Effector memory CD4-positive, alpha-beta T cell (primary cell): ENCODE measurements at places on chromosomes 1 and 21.

- DNase-seq, result no peak
These were observed 407 bp downstream of the WNT4 start for GRCh38 chr1:22142315-22143064.

DNA sequence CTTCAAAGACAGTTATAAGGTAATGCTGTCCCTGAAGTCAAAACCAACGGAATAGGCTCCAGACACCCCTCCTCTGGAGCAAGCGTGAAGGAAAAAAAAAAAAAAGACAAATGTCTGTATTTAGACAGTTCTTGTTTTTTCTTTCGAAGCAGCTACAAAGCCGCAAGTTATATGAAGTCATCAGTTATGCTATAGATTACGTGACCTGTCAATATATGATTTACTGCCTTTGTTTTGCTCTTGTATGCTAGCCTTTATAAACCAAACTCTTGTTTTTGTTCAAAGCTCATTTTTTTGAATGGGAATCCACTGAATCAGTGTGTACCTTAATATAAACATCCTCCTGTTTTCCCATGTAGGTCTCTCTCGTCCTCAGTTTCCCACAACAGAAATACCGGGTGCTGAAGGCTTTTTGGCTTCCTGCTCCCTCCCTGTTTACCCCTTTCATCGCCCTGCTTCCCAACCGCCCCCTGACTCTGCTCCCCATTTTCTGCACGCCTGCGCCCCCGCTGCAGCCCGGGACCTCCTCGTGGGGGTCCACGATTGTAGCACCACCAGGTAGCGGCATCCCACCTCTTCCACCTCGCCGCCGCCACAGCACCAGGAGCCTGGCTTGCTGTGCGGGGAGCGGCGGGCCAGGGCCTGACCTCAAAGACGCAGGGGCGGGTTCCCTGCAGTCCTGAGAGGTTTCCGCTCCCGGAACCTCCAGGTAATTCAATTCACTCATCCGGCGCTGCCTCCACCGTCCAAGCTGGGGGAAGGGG is 5.2 kb upstream of the ZNF678 start:
- no peak for DNase-seq

- DNase-seq, result no peak
These were observed 104.5 kb upstream of the FMN2 start for GRCh38 chr1:239987103-239987745.

GRCh38 chr1:52663716-52664115 is 30.7 kb downstream of the SHISAL2A start:
- DNase-seq, result no peak

GRCh38 chr1:184606786-184607185 is 147.9 kb downstream of the EDEM3 start:
- no peak for DNase-seq

GRCh38 chr21:36097427-36098181 is 27.8 kb downstream of the CBR1 start:
- no peak for DNase-seq

DNA sequence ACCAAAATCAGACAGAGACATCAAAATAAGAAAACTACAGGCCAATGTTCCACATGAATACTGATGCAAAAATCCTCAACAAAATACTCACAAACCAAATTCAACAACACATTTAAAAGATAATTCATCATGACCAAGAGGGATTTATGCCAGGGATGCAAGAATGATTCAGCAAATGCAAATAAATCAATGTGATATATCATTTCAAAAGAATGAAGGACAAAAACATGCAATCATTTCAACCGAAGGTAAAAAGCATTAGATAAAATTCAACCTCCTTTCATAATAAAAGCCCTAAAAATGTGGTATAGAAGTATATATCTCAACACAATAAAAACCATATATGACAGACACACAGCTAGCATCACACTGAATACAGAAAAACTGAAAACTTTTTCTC is 81.5 kb upstream of the LYPLAL1 start:
- no peak for DNase-seq

DNA sequence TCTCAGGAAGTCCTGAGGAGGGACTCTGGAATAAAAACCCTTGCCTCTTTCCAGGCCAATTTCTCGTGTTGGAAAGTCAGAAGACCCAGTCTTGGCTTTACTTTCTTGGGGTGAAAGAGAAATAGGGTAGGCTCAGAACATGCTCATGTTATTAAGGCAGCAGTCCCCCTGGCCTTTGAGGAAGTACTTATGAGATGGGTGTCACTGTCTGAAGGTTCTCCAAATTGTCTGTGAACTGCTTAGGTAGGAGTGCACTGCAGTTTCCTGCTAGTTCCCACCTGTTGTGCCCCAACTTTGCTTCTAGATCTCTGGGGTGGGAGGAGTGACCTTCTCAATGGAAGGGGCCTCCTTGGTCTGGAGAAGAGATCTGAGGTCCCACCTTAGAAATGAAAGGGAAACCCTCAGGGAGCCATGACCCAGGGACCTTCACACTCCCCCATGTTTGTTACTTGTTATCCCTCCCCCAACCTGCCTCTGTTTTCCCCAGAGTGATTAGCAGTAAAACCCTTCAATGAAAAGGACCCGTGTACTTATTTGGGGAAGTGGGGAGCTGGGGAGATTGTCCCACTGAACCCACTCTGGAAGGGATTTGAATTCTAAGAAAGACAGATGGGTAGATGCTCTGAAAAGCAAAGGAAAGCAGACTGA is 5.7 kb downstream of the ZNF691 start:
- DNase-seq, result no peak

- no peak for DNase-seq
These were observed 120.7 kb upstream of the MARK1 start for GRCh38 chr1:220407191-220407590.

DNA sequence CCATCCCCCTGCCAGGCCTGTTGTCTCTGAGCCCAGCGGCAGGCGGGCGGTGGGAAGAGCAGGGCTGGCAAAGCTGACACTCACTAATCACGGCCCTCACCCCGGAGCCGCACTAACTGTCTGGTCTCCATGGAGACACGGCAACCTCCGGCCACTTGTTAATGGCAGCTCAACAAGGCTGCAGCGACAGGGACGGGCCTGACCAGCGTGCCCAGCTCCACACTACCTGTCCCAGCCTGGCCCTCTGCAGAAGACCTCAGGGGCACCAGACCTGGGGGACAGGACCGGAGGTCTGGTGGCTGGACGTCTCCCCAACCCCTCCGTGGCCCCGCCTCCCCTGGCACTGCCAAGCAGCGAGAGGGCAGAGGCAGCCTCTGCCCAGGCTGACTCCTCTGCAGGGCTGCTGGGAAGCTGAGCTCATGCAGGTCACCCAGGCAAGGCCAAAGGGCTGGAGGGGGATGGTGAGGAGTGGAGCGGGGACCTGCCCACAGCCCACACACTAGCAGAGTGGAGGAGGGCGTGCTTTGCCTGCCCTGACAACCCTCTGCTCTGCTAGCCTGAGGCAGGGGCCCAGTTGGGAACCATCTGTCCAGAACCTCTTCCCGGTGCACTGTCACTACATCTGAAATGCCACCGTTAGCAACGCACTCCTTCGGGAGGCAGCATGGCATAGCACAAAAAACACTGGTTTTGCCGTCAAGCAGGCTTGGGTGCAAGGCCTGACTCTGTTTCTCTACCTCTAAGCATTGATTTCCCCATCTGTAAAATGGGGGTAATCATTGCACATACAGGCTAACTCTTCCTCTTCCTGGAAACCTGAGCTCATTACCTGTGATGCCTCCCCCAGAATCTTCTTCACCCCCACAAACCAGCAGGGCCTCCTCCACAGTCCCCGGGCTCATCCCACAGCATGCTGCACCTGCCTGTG is 29.6 kb upstream of the WASF2 start:
- no peak for DNase-seq

DNA sequence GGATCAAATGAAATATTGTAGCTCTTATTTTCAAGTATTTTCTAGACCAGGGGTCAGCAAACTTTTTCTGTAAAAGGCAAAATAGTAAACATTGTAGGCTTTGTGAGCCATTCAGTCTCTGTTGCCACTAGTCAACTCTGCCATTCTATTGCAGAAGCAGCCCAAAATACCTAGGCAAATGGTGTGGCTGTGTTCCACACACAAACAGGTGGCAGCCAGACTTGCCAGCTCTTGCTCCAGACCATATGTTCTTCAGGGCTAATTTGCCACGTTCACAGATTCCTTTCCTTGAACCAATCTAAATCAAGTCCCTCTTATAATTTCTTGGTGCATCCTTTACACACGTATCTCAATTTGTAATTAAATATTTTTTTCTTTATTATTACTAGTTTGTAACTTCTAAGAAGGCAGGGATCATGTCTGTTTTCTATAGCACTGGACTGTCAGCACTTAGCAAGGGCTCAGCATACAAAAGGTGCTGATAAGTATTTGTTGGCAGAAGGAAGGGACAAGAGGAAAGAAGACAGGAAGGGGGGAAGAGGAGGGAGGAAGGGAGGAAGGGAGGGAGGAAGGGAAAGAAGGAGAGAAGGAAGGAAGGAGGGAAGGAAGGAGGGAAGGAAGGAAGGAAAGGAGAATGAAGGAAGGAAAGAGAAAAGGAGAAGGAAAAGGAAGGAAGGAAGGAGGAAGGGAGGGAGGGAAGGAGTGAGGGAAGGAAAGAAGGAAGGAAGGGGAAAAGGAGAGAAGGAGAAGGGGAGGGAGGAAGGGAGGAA is 106.5 kb upstream of the EDEM3 start:
- no peak for DNase-seq

DNA sequence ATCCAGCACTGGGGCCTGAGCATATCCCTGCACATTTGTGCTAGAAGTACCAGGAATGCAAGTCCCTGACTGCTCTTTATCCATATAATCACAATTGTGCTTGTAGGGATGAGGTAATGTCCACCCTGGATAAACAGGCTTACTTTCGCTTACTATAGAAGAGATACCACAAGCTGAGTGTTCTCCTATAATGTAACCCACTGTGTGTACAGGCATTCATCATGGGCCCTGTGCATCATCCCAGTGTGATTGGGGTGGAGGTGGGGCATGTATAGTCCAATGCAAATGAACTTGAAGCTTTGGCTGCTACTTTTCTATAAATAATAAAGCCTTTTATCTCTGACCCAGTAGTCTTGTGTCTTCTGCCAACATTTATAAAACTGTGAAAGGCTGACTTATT is 69.3 kb downstream of the MAN1A2 start:
- no peak for DNase-seq

DNA sequence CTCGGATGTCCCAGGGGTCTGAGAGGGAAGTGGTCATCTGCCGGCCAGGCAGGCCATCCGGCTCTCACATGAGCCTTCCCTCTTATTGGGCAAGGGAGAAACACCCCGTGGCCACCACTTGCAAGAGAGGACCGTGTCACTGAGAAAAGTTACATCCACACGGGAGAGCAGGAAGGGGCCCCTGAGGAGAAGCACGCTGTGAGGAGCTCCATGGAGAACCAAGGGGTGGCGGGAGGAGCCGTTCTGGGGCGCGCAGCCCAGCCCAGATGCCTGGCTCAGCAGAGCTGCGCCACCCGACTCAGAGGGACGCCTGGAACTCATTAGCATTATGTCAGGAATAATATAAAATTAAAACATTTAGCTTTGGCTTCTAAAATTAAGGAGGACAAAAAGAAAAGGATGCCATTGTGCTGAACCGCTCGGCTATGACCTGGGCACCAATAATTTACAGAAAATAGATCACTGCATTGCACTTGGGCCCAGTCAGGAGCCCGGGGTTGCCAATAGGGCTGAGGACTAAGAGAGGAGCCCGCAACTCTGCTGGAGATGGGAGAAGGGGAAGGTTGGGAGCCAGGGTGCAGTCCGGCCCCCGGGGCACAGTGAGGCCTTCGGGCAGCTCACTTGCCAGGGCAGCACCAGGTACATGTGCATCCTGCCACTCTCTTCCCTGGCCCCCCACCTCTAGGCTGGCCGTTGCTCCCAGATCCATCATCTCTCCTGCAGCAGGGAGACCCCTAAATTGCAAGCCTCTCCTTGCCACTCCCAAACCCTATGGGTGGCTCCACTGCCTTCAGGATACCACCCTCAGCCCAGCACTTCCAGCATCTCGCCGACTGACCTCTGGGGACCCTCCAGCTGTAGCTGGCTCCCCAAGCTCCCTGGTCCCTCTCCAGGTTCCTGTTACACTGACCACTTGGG is 84.8 kb downstream of the DMRTB1 start:
- no peak for DNase-seq

- DNase-seq, result no peak
These were observed 61.3 kb downstream of the GRIK3 start for GRCh38 chr1:36973056-36973455.

GRCh38 chr1:3065396-3065795 is 3.6 kb upstream of the PRDM16 start:
- no peak for DNase-seq

DNA sequence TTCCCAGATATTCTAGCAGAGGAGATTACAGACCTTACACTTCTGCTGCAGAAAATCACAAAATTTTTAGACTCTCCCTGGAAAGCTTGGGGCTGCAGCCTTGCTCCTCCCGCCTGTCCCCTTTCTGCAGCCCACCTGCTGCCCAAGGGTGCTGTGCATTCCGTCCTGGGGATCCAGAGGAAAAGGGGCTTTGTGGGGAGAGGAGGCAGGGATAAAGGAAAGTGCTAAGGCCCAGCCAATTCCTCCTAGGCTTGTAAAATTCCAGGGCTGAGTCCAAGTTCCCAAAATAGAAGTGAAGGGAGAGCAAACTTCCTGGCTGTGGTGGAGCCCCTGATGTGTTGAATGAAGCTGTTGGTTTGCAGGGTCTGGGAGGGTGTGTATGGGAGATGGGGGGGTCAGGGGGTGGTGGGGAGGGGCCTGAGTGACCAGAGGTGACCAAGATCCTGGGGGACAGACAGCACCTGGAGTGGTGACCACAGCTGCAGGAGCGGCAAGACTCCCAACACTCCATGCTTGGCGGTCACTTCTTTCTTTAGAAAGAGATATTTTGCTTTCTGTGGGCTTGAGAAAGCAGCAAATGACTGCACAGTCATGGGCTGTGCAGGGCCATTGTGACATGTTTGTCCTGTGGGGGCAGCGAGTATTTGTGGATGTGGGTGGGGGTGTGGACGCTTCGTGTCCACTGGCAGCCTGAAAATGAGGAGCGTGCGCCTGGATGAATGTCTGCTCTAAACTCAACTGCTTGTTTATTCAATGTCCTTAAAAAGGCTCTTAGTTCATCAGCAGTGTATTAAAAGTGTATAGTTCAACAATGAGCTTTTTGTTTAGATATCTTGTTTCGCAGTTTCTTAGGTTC is 68.4 kb downstream of the TLR5 start:
- no peak for DNase-seq

GRCh38 chr21:41605178-41605933 is 97.4 kb upstream of the TMPRSS2 start:
- DNase-seq, result no peak

DNA sequence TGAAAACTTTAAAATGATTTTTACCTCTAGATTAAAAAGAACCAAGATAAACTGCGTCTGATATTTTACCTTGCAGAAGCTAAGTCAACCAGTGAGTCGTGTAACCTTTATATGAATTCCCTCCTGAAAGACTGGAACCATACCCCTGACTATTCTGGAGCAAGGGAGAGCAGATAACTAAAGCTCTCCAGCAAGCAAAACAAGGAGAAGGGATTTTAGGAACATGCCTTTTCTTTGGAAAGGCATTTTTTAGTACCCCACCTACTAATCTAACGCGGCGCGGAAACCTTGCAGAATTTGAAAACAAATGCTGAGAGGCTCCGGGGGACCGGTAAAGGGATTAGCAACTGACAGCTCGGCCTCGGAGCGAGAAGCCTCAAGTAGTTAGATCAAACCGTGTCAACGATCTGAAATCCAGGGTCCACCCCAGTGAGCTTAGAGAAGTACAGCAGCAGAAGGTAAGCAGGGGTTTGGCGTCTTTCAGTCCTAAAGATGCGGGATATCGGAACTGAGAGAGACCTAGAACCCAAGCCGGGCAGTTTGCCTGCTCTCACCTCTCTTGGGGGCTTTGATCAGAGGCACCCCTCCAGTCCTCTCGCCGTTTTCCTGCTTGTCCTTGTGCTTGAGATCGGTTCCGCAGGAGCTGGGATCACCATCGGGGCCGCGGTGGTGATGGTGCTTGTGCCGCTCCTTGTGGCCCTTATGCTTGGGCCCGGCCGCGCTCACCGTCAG is 954 bp downstream of the RSBN1 start:
- no peak for DNase-seq

- DNase-seq, result no peak
These were observed 9.7 kb downstream of the ADGRL4 start for GRCh38 chr1:78996791-78997190.
